ENCODE measurements at places on chromosomes 5 and 9.

DNA sequence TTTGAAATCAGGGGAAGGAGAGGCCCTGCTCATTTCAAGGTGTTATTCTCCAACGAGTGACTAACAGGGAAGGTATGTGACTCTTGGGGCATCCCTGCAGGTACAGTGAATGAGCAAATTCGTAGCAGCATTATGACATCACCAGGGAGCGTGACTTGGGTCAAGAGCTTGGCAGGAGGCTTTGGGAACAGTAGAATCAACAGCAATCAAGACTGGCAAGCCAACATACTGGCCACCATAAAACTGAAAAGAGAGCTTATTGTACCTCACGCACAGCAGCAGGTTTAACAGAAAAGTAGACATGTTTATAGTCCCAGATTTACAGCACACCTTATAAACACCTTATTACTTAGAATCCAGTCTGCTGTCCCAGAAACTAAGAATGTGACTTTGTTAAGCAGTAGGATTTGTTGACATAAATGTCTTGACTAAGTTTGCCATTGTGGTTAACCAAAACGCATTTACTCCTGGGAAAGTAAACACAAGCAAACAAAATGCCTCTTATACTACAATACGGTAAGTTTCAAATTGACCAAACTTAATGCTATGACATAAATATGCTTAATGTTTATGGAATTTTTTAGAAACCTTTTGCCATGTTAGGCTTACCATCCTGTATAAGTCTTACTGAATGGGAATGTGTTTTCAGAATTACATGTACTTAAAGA, 297.8 kb downstream of the NPR3 start:
- DNase-seq: no peak

- DNase-seq: no peak
Measured at GRCh38 chr5:153350175-153350883, 140.1 kb upstream of the GRIA1 start.

DNA sequence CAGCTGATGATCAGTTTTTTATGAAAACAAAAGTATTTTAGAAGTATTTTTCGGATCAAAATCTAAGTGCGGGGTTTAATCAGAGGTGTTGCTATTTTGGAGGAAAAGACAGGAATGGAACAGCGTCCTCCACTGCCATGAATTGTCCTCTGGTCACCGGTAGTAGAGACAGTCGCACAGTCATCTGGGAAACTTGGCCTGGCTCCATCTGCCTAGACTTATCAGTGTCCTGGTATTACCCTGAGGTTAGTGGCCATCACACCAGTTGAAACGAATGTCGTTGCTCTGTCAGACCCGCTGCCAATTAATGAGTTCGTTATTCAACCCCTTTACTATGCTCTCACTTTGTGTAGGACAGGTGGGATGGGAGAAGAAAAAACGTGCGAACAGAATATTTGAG, 8.2 kb downstream of the TLX3 start:
- no peak for DNase-seq

- DNase-seq: no peak
Measured at GRCh38 chr5:86617309-86617755, 409 bp upstream of the COX7C start.

DNA sequence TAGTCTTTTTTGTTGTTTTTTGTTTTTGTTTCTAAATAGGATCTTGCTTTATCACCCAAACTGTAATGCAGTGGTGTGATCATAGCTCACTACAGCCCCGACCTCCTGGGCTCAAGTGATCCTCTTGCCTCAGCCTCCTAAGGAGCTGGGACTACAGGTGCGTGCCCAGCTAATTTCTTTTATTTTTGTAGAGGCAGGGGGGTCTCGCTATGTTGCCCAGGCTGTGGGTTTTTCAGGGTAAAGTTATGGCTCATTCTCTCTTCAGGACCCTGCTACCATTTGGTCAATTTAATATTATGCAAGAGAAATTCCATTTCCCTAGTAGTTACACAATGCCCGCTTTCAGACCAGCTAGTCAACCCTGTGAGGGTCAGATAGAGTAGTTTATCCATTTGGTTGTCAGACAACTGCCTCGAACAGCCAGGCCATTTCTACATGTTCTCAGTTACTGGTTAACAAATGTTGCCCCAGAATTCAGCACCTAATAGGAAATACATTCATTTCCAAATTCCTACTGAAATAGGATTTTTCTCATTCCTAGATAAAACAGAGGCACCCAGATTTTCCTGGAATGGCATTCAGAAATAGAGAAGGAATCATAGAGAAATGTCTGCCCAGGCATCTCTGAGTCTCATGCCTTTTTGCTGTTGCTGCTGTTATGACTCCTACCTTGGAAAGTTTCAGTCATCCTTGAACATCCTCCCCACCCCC, 6.4 kb upstream of the GLIS3 start:
- no peak for DNase-seq

- DNase-seq: no peak
Measured at GRCh38 chr9:94693485-94694204, 32.9 kb upstream of the AOPEP start.

DNA sequence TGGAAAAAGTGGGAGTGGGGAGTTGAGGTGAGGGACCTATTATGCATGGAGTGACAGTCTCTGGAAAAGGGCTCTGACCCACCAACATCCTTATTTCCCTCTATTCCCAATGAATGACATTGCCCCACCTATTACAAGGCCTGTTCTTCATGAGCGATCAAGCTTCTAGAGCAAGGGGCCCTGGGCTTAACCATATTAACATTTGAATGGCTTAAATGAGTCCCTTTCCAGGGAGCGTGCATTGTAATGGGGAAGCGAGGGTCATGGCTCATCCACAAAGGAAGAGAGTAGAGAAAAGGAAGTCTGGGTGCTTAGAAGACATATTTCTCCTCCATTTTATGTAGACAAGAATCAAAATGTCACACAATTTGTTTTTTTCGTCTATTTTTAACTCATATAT, 255.5 kb downstream of the CAAP1 start:
- no peak for DNase-seq

GRCh38 chr9:121365564-121365963, 4.5 kb downstream of the STOM start:
- DNase-seq: no peak

- no peak for DNase-seq
Measured at GRCh38 chr5:89520771-89521170, 637.8 kb upstream of the MEF2C start.

- no peak for DNase-seq
Measured at GRCh38 chr9:79641070-79641469, 69.3 kb downstream of the TLE4 start.

GRCh38 chr9:84686068-84686467, 16.5 kb downstream of the NTRK2 start:
- DNase-seq: no peak

DNA sequence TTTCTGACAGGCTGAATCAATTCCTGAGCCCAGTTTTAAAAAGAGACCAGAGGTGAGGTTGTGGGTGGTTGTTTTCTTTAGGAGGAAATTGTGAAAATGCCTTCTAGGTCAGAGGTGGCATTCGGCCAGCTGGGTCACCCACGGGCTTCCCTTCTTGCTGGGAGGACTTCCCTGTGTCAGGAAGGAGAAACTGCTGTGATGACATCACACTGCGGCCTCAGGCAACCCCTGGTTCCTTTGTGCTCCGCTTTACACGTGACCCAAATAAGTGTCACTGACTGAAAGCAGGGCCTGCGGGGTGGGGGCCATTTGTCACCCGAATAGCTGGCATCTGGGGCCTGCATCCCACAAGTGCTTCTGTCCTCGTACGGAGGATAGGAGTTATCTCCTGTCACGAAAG, 39.7 kb downstream of the FABP6 start:
- no peak for DNase-seq

DNA sequence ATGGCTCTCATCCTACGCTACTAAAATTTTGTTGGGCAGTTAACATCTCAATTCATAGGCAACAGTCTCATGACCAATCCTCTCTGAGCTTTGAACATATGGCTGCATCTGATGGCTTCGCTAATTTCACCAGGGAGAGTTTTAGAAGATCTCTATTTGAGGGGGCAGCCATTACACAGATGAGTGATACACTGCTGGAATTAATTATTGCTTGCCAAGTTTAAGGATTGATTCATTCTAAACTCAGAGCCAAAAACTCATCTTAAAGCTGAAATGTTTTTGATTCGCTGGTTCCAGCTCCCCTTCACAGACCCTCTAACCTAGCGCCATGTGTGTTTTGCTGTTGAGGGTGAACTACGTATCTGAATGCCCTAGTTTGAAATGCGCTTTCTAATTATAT, 519.9 kb upstream of the WWC1 start:
- no peak for DNase-seq

- no peak for DNase-seq
Measured at GRCh38 chr5:4868140-4868735, 271.9 kb upstream of the ADAMTS16 start.

DNA sequence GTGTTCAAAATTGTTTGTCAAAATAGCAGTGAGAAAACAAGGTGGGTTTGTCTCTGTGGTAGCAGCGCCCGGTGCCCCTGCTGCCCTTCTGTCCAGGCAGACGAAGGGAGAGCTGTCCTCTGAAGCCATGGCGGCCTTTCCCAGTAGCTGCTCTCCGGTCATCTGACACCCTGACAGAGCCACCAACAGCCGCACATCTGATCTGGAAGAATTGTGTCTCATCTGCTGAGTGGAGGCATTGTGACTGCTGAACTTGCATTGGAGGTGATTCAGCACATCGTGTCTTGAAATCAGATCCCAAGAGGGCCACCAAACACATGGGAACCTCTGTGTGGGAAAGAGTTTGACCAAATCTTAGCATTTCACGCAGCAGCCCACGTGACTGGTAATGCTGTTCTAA, 337.6 kb upstream of the IRX1 start:
- no peak for DNase-seq

GRCh38 chr5:125399885-125400284, 653.4 kb upstream of the ZNF608 start:
- no peak for DNase-seq

DNA sequence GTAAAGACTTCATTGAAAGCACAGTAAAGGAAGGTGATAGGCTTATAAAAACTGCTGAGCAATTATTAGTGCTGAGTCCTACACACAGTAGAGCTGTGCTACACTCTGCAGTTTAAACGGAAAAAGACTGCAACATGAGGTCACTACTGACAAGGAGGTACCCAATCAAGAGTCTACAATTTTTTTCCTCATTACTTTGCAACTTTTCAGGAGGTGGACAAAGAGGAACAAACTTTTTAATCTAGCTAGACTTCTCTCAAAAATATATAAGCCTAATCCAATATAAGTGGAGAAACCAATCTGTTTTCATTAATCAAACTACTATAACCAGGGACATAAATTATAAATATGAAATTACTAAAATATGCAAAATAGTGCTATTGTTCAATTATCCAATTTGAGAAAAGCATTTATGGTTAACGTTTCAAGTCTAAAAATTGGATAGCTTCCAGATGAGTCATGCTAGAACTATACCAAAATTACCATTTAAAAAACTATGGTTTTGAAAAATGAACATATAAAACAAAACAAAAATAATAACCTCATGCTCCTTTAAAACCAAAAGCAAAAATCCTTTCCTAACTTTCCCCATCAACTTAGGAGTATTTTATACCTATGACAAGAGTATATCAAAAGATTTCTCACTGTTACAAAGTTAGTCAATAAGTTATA, 37.7 kb downstream of the FAM13B start:
- no peak for DNase-seq

GRCh38 chr9:34957492-34958410, at the start of gene PHF24:
TSS of gene PHF24 (plus strand) at chr9:34958285. CDS start at chr9:34971299, 13,014 bp downstream.
- no peak for DNase-seq

GRCh38 chr5:139745800-139746690, 49.6 kb upstream of the PSD2 start:
- DNase-seq: peak; percentile 23

DNA sequence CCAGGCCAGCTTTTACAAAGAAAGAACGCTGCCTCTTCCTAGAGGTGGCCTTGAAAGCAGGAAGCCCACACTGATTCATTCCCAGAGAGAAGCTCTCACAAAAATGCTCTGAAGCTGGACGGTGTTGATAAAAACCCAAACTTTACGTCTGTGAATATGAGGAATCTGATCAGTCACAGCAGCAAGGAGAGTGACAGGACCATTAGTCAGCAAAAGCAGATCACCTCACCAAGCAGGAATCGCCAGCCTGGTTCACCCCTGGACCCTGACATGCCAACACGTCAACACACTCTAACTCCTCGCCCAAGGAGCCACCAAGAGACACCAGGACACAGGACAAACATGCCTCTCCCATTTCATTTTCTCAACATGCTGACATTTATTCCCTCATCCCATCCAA, 70.6 kb upstream of the ZNF622 start:
- DNase-seq: no peak

Data from activated CD8-positive, alpha-beta memory T cell treated with anti-CD3 and anti-CD28 coated beads for 1 hour (primary cell).